Endothelial cell of umbilical vein (primary cell): ENCODE measurements at places on chromosomes 3 and 15. TPM values are rescaled to one million over a fixed set of nuclear protein-coding genes. Genes with fewer than 3 reads are reported as not detected.

The NR1I2 gene
- polyA plus RNA-seq, result 0.03 TPM in 2 replicates

The NANOGP8 gene
- not detected in 2 replicates for polyA plus RNA-seq

The ADCY5 gene
- polyA plus RNA-seq, result 0.01 and 0.08 TPM in 2 replicates

The ADPRH gene
- 3.3 and 3.5 TPM in 2 replicates for polyA plus RNA-seq

The ADGRG7 gene
- polyA plus RNA-seq, result not detected in 2 replicates

The CKMT1B gene
- not detected in 2 replicates for polyA plus RNA-seq

DNA sequence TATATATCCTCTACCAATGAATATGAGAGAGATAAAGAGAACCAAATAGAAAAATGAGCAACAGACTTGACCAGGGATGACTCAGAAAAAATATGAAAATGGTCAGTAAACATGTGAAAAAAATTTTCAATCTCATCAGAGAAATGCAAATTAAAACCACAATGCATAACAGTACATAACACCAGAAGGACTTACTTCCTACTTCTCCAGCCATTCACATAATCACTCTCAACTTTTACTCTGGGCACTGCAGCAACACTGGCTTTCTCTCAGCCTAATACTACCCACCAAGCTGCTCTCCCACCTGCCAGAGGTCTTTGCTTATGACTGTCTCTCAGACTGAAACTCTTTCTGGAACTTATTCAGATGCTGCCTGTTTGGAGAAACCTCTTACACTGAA lies 49.4 kb downstream of the DPH6 start:
- no peaks in the 10 kb centered on the region for H3K4me1 ChIP-seq
- no peak for DNase-seq
- no peak overlapping the region for H3K4me3 ChIP-seq

DNA sequence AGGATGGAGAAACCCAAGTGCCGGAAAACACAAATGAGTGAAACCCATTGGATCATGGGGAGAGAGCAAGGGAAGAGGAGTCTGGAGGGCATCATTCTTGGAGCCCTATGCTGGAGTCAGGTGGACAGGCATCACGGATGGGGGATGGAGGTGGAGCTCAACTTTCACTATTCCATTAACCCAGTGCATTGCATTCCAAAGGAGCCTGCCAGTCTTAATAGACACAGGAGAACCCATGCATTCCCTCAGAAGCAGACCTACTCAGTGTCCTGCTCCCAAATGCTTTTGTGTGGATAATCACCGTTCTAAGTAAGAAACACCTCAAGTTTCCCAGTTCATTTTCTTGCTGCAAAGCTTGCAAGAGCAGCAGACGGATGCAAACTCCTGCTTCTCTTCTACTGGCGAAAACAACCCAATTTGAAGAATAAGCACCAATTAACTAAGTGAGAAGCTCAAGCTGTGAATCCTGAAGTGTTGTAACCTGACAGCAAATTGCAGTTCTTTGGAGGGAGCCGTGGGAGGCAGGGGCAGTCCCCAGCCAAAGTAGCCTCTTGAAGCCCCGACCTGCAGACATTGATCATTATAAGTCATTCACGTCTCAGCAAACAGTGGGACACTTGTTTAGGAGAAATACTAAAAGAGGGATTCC lies 25.3 kb downstream of the SEMA5B start:
- H3K36me3 ChIP-seq, result no peaks in the 10 kb centered on the region
- H3K4me3 ChIP-seq, result no peak overlapping the region
